ENCODE measurements at places on chromosomes 3 and 15.

DNA sequence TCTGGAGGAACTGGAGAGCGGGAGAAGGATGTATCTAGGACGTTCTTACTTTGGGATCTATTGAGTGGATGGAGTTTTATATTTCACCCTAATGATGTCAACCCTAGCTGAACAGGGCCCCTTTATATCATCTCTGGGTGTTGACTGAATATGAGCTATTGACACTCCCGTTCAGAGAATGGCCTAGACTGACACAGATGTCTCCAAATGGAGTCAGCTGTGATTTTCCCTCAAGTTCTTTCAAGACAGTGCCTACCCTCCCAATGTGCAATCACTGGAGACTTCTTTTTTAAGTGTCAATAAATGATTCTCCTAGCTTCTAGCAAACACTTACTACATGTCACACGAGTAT, 63.8 kb downstream of the FRMD4B start:
- DNase-seq, result no peak

DNA sequence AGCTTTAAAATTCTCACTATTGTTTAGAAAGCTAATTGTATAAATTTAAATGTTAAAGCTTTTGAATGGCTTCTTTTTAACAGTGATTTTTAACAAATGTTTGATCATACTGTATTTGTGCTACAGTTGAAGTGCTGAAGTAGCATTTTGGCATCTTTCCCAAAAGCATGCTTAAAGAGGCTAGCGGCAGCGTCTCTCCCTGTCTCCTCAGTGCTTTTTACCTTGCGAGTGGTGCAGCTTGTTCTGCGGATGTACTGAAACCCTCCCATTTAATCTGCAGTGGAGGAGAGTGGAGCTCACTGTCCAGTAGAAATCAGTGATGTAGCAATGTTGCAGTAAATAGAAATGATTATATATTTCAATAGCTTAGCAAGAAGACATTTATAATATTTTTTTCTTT, 43.7 kb downstream of the LRRC49 start:
- DNase-seq, result no peak

- DNase-seq, result peak; percentile 77
These were observed 37.3 kb downstream of the RFT1 start for GRCh38 chr3:53092942-53093341.

DNA sequence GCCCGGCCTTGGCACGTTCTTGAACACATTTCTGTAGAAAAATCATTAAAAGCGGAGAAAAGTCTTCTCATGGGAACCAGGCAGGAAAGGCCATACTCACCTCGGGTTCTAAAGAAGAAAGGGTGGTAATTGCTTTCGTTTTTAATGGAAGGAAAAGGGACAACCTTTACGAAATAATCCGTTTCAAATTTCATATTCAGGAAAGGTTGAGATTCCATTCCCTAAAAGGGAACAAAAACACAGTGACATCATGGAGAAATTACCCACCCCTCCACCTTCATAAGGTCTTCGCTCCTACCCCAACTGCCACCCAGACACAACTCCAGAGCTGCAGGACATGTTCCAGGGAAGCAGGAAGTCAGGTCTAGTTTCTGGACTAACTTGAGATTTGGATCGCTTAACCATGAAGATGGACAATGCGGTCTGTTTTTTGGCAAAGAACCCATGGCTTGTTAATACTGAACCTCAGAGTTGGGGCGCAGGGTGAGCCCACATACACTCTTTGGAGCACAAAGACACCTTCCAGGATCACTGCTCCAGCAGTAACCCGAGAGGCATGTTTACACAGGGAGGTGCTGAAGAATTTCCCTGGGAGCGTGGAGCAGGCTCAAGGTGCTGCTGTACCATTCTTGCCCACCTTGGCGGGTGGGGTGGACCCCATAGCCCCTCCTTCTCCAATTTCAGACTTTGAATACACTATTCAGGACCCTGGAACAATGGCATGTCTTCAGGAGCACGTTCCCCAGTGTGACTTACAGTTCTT, 49.2 kb downstream of the SPATA12 start:
- DNase-seq, result no peak

- DNase-seq, result no peak
These were observed 96.0 kb downstream of the SUCLG2 start for GRCh38 chr3:67558426-67558825.

DNA sequence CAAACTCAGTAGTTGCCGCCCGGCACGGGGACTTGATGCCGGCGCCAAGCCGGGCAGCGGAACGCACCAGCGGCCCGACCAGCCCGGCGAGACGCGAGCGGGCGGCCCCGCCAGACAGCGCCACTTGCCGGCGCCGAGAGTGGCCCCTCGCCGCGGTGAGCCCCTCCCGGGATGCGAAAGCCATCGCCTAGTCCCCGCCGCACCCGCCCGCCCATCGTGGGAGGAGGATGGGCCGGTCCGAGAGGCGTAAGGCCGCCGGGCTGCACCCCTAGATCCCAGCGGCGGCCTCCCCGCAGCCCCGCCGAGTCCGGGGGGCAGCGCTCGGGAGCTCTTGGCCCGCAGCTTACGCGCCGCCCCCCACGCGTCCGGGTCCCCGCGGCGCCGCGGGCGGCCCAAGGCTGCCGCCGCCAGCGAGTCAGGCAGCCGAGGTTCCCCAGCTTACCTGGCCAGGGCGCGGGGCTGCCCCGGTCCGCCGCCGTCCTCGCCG, 609 bp downstream of the GOLGA8A start:
- DNase-seq, result peak; percentile 2

DNA sequence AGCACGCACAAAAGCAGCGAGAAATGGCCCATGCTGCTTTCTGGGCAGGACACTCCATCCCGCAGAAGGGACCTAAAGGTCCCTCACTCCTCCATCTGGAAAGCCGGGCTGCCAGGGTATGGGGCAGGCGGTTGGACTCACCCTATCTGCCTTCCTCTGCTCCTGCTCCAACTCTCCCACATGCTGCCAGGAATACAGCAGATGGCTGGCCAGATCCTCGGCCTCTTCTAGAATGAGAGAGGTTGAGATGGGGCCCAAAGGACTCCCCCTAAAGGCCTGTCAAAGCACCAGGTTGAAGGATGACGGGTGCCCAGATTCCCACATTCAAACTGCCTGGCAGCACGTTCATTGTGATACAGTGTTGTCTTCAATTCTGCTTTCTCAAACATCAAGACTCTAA, 85.1 kb upstream of the C2CD4B start:
- DNase-seq, result no peak

DNA sequence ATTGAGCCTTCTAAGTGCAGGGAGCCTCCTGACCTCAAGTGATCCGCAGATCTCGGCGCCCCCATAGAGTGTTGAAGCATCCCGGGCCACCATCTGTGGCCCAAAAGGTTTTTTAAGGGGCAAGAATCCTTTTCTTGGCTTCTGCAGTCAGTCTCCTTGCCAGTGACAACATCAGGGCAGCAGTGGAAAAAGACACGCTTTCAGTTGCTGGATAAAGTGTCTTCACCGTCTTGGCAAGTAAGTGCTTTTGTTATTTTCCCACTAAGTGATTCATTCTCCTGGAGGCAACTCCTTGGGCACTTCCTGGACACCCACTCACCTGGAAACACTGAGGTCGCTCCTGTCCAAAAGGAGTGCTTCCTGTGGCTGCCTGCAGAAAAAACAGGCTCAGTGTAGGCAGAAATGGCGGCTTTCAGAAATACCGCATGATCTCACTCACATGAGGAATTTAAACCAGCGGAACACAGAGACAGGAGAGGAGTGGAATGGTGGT, 71.7 kb upstream of the ABHD2 start:
- DNase-seq, result no peak

DNA sequence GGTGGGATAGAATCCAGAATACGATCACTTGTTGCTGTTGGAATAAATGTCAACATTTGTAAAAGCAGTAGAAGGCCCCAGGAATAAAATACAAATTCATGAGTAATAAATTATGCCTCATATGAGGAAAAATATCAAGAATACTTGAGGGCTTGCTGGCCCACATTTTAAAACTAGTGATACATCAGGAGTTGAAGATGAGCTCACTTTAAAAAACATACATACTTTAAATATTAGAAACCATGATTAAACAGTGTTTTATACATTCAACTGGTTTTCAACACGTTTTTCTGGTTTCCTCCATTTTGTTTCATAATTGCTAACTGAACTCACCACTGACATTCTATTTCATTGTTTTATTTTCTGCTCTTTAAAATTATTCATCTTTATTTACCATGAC, 141.4 kb downstream of the TFG start:
- no peak for DNase-seq

DNA sequence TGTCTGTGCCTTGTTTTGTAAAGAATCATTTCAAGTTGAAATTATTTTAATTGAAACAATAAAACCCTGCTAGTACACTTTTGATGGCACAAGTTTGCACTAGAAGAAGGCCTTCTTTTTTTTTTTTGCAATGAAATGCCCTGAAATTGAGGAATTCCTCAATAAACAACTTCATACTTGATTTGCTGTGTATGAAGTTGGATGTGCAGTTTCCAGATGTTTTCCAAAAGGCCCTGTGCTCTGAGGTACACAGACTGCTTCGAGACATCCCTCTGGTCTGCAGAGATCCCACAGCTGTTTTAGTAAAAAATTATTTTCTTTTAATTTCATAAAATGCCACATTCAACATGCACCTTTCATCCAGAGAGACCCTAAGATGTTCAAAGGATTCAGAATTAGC, 48.9 kb downstream of the HES1 start:
- DNase-seq, result no peak

- DNase-seq, result no peak
These were observed 50.7 kb upstream of the POLR2M start for GRCh38 chr15:57655809-57656208.

DNA sequence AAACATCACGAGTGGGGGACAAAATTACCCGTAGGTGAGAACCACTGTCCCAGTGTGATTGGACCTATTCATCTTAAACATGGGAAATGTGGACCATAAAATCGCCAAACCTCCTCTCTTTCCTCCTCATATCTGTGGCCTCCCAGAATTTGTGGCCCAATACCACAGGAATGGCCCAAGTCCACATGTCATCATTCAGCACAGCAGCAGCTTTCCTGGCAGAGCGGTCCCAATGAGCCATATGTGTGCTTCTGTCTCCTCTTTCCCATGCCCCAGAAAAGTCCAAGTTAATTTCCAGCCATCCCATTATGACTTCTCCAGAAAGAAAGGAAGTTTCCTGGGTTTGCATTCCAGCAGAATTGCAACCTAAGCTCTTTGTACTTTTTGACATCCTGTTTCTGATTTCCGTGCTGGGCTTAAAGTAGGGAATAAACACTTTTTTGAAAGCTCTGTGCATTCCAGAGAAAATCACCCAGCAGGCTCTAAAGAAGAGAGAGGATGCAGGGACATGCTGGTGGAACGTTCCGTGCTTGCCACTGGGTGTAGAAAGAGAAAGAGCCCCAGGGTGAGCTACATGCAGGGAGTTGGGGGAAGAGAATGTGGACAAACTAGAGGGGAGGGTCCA, 259.4 kb upstream of the PROK2 start:
- no peak for DNase-seq

- DNase-seq, result no peak
These were observed 10.6 kb downstream of the FAM107A start for GRCh38 chr3:58566398-58567250.

DNA sequence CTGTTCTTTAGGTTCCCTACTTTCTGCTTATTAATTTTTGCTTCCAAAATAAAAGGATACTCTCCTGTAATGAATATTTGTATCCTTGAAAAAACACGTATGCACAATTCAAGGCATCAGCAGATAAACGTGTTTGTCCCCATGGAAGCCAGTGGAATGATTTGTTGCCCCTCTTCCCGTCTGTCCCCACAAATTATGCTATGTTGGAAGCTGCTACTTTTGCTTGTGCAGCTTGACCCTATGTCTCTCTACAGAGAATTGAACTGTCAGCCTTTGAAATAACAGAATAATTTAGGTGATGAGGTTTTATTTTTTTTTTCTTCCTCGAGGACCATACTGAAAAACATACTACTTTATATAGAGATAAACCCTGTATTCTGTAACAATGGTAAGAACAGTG, 401.5 kb upstream of the GOLIM4 start:
- no peak for DNase-seq

DNA sequence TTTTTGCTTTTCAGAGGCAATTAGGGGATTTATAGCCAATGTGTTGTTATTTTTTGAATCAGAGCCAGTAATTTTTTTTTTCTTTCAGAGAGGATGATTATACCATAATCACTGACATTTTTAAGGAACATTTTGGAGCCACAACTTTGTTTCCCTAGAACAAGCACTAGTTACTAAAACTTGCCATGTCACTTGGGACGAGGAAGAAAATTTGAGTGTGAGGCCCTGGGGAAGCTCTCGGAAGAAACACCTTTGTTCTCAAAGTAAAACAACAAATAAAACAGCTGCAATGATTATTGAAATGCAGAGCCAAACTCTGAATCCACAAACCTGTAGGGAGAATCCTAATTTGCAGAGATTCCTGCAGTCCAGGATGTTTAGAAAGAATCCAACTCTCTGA, 69.7 kb downstream of the PDZRN3 start:
- DNase-seq, result no peak

DNA sequence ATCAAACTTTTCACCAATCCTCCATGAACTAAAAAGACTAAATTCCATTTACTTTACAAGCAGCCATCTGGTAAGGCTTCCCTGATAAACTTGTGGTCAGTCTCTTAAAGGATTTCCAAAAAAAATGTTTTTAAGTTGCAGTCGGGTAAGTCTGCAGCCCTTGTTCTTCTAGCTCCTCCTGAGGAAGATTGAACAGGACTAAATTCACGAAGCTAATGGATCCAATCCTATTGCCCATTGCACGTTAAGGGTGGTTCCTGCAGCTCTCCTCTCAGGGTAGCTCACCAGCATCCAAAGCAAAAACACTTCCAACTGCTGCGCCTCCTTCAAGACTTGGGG, 2.8 kb downstream of the HES1 start:
- DNase-seq, result no peak

- DNase-seq, result no peak
These were observed 27.7 kb upstream of the VPS33B start for GRCh38 chr15:91050128-91050455.

- peak; percentile 79 for DNase-seq
These were observed 1.2 kb upstream of the ITIH4 start for GRCh38 chr3:52831500-52832301.

DNA sequence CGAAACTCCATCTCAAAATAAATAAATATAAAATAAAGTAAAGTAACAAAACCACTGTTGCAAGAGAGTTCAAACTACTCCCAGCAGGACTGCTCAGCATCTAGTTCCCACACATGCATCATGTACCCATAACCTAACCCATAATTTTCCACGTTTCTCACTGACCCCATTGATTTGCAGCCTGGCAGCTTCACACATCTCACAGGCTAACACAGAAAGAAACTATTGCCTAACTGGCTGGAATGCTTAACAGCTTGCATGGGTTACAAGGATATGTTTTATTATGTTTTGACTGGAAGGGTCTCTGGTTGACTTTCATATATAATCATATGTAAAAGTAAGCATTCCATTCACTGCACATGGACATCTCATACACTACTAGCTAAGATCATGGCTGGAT, 55.6 kb upstream of the TBC1D23 start:
- DNase-seq, result no peak

DNA sequence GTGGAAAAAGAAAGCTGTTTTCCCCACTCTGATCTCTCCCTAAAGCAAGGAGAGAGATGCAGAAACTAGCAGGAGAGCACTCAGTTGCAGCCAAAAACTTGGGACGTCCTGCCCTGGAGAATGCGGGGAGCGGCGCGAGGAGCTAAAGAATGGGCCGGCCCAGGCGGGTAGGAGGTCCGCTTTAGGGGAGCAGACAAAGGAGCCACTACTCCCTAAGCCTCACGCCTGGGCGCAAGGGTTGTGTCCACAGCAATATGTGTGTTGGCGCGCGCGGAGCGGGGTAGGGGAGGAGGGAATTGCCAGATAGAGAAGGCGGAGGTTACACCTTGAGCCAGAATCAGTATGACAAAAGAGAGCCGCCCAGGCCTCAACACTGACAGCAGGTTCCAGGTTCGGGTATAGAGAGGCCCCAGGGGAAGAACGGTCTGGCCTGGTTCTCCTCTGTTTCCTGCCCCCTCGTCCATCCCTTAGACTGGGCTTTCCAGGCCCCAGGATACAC, 2.9 kb downstream of the WNT5A start:
- DNase-seq, result no peak
